DMS79 treated with DMSO at 0.1 percent for 48 hours (cell line): ENCODE measurements at places on chromosomes 6 and 20.

DNA sequence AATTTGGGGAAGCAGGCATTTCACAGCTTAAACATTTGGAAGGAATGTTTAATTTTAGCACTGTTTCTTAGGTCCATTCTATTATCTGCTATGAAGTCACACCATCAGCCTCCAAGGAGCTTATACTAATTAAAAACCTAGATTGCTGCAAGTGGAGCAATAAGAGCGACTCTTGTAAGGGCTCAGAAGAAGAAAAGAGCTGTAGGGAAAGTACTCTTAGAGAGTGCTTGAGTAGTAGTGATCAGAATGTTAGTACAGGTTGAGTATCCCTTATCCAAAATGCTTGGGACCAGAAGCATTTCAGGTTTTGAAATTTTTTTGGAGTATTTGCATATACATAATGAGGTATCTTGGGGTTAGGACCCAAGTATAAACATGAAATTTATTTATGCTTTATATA lies 285.3 kb downstream of the UBE3D start:
- DNase-seq, result no peak

GRCh38 chr20:52493171-52493721 lies 301.7 kb upstream of the ZFP64 start:
- no peak for DNase-seq

- no peak for DNase-seq
These were observed 246.0 kb upstream of the SPTLC3 start for GRCh38 chr20:12762725-12763124.

DNA sequence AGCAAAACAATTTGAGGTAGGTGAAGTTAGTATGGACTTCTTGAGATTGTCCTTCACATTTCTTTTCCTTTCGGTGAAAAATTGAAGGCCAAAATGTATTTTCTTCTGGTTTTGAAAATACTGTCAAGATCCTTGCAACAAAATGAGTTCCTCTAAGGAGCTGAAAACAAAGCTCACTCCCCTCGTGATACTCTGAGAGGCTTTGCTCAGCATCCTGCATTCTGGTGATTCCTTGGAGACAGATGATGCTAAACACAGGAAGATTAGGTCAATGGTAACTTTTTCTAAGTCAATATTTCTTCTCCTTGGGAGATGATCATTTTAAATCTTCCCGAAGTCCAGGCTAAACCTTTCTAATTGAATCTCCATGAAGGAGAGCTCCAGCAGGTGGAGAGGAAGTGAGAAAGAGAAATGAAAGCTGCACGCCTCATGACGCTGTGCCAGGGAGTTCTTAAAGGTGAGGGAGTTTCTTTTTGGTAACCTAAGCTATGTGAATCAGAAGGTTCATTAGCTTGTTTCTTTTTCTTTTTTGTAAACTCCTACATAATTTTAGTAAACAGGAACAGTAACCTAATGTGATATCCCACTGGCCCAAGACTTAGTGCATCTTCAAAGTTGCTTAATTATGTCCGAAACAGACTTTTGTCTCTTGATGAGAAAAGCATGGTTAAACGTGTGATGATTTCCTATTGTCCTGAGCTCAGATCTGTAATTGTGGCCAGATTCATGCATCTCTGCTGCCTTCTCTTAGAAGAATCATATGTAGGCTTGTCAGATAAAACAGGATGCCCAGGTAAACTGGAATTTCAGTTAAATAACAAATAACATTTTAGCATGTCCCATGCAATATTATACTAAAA lies 15.0 kb downstream of the ESR1 start:
- DNase-seq, result no peak

DNA sequence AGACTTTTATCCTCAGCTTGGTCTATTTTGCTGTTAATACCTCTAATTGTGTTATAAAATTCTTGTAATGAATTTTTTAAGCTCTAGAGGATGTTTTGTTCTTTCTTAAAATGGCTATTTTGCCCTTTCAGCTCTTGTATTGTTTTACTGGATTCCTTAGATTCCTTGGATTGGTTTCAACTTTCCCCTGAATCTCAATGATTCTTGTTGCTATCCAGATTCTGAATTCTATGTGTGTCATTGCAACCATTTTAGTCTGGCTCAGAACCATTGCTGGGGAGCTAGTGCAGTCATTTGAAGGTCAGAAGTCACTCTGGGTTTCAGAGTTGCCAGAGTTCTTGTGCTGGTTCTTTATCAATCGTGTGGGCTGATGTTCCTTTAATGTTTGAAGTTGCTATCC lies 37.1 kb downstream of the OTOR start:
- DNase-seq, result no peak
